ENCODE measurements at places on chromosomes 6 and 20.
A peak's percentile ranks its signal among the peaks of the same experiment; 100 is the strongest.

GRCh38 chr6:8545336-8545735 lies 110.0 kb upstream of the SLC35B3 start:
- no peak for DNase-seq

DNA sequence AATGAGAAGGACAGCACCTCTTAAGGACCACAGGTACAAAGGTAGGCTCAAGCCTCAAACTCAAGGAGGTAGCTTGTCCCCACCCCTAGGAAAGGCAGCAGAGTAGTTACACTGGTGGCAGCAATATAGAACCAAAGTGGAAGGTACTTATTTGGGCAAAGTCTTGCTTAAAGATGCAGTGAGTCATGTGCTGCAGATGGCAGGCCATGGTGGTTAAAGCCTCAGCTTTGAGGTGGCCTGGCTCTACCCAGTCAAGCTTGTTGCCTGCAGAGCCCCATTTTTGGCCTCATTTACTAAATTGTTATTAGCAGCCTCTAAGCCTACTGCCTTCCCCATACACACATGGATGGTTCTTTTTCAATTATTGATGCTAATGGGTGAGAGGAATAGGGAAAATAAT lies 146.0 kb downstream of the ELOVL4 start:
- no peak for DNase-seq

DNA sequence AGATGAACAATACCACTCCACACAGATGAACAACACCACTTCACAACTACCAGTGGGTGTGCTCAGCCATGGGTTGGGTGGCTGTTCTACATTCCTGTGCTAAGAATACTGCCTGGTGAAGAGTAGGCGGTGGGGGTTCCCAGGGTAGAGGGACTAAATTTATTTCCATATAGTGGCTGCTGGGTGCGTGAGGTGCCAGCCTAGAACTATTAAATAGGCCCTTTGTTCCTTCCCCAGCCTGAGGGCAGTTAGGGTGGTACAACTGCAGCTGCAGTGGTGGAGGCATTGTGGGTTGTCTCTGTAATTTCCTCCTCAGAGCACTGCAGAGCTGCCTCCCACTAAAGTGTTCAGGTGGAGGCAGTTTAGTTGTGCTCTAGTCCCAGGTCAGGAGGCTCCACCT lies 618.4 kb downstream of the MMUT start:
- DNase-seq = no peak

DNA sequence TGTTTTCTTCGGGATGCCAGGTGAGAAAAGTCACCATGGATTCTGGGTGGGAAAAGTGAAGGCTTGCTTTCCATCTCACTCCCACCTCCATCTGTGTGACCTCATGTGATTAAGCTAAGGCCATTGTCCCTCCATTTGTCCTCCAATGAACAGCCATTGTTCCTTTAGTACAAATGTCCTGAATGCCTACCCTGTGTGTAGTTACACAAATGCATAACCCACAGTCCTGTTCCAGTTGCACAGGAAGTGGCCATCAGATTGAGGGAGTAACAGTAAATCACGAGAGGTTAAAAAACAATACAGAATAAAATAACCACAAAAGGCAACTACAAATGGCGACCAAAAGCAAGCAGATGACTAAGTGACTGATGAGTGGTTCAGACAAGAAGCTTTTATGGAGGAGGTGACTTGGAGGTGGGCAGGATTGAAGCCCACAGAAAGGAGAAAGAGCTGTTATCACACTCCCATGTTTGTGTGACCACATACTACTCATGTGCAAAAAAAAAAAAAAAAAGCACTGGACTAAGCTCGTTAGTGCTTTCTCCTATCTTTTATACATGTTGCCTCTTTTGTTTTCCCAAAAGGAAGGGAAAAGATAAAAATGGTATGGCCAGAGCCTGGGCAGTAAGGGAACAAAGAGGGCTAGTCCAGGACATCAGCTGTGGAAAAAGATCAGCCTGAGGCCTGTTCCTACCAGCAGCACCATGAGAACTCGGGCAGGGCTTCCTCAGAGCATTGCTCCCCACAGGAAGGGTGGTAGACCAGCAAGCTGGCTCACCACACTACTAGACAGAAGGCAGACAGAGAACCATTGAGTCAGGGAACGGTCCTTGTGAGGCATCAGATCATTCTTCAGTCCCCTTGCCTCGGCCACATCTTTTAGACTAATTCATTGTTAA lies 111.0 kb downstream of the TFAP2A start:
- no peak for DNase-seq

GRCh38 chr6:90444160-90444714 lies 142.6 kb downstream of the MAP3K7 start:
- no peak for DNase-seq

- DNase-seq = no peak
Observed at GRCh38 chr6:48713612-48714011, 602.6 kb upstream of the PTCHD4 start.

- no peak for DNase-seq
Observed at GRCh38 chr6:168015482-168016175, 18.2 kb downstream of the KIF25 start.

DNA sequence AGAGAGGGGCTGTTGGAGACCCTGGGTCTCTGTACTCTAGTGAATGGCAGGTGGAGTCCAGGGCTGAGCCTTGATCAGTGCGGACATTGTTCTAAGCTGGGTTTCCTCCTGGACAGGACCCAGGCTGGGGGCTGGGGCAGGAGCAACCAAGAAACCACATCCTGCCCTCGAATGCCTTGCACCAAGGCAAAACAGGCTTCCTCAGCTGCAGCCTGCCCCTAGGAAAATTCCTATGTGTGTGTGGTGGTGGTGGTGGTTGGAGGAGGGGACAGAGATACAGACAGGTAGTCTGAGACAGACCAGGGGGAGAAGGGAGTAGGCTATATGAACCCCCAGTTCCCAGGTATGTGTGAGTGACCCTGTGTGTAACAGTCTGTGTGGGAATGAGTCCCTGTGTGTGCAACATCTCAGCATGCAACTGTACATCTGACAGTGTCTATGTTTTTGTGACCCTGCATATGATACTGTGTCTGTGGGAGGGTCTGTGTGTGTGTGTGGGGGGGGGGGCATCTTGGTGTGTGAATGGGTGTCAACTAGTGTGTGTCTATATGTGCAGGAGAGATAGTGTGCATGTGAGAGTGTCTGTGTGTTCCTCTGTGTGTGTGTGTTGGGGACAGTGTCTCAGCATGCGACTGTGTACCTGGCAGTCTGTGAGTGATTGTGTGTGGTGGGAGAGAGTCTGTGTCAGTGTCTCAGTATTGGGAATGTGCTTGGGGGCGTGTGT lies 3.0 kb downstream of the GLP1R start:
- no peak for DNase-seq

DNA sequence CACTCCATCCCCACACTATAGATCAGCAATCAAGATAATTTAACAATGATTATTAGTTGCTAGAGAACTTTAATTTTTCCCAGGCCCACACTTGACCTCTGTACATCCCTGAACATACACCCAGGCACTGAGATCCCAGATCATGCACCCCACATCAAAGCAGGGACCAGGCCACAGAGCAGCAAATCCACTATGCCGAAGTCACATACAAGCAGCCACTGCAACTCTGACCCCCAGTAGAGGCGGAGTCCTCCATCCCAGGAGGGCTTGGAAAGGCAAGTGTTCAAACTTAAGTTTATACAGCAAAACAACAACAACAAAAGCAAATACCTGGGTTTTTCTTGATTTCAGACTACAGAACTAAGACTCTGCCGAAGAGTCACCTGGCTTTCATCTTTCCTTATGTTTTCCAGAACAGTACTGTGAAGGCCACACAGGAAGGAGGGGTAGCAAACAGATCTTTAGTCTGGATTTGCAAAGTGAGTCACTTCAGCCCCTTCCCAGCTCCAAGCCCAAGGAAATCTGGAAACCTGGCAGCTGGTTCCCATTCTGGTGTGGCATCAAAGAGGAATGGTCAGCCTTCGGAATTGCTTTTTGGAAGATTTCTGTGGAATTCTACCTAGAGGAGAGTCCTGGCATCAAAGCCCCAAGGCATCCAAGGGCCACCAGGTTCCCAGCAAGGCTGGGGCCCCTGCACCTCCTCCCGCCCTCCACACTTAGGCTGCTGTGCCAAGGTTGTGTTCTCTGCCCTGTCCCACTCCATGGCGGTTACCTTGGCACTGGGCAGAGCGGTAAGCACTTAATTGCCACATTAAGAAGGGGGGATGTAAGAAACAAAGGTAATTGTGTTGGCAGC lies 7.3 kb downstream of the JAG1 start:
- no peak for DNase-seq

DNA sequence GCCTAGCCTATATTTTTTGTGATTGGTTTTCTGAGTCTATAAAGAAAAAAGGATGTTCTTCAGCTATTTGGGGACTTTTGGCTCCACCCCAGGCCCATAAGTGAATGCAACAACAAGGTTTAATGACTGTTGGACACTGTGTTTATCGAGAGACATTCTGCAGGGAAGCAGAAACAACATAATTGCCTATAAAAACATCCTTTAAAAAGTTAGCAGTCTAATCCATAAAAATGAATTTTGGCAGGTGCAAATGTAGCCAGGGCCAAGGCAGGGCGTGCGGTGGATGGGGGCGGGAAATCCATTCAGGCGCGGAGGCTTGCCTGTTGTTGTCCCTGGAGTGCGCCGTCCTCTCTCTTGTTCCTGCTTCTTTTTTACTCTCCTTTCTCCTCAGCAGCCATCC lies 99.3 kb downstream of the PAX1 start:
- no peak for DNase-seq

DNA sequence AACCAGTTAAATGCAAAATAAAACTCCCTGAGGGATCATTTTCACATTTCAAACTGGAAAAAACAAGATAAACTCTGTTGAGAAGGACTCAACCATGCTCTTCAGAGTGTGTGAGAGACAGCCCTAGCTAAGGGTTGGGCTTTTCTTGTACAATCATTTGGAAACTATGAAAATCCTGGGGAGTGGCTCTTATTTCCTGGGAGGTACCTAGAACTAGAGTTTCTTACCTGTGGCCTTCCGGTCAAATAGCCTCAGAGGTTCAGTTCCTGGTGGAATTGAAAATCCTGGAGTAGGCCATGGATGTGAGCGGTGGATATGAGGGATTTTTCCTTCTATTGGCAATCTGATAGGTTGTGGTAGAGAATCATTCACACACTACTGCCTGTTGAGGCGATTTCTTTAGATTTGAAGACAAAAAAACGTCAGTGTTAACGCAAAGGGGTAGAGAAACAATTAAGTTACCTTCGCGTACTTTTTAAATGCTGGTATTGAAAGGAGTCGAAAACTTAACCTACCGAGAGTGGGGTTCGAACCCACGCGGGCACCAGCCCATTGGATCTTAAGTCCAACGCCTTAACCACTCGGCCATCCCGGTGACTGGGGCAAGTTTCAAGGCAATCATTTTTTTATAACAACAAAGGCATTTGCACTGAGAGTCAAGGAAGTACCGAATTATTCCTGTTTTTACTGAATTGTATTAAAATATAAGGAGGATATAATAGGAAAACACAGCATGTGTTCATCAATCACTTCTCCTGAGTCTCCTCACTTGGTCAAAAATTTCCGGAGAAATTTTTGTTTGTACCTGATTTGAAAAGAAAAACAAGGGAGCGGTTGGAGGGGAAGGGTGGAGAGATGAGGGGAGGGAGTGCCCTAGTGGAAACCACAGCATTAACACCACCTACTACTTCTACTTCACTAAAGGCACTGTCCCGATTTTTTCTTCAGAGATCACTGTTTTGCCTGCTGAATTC lies 191.3 kb downstream of the OR2B2 start:
- peak; percentile 6 for DNase-seq

DNA sequence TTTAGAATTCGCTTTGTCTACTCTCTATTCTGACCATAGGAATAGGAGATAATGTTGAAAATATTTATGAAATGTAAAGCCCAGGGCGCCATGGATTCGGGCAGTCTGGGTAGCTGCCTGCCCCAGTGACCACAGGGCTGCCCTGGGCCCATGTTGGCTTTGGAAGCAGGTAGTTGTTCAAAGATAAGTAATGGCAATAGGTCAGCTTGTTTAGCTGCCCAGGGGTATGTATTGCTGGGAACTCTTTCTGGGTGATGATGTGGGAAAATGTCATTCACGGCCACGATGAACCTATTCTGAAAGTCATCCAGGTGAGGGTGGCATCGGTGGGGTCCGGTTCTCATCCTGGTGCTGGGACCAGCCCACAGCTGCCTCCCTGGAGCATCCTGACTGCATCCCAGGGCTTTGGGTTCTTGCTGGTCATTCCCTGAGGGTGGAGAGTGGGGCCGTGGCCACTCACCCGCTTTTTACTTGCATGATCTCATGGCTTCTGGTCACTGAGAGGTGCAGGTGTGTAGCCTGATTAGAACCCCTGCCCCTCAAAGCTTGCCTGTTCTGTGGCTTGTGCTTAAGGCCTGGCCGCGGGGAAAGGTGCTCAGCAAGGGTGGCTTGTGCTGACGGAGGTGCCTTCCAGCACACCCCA lies 102.8 kb downstream of the ERMARD start:
- DNase-seq = no peak

GRCh38 chr20:47740862-47741184 lies 44.5 kb downstream of the SULF2 start:
- peak; percentile 49 for DNase-seq

GRCh38 chr6:137756788-137757187 lies 110.3 kb upstream of the TNFAIP3 start:
- DNase-seq = no peak

- no peak for DNase-seq
Observed at GRCh38 chr6:158603261-158604047, 41.1 kb downstream of the DYNLT1 start.

- no peak for DNase-seq
Observed at GRCh38 chr20:35991142-35991771, 22.9 kb downstream of the CNBD2 start.

- no peak for DNase-seq
Observed at GRCh38 chr6:154428897-154429296, 72.3 kb upstream of the IPCEF1 start.

DNA sequence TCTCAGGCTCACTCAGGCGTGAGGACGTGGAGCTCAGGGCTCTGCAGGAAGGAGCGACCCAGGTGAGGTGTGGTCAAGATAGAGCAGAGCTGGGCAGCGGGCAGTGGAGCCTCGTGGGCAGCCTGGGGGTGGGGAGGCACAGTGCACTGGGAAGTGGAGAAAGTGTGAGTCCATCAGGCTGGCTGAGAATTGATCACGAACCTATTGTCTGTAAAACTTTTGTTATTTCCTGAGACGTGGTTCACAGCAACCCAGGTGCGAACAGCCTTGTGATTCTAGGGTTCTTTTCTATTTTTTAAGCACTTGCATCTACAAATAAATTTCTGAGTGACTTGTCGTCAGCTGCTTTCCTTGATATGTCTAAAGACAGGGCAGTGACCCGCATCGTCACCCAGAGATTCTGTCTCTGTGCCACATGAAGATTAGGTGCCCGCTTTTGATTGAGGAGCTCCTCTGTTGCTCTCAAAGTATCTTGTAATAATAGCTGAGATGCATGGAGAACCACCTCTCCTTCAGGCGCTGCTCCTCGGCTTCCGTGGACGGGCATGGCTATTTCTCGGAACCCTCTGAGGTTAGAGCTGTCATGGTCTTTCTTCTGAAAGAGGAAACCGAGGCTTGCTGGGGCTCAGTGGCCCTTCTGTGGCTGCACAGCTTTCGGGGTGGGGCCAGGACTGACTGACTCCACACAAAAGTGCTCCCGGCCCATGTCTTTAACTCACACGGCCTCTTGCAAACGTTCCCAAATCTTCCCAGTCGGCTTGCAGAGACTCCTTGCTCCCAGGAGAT lies 662 bp upstream of the CCR6 start:
- no peak for DNase-seq

DNA sequence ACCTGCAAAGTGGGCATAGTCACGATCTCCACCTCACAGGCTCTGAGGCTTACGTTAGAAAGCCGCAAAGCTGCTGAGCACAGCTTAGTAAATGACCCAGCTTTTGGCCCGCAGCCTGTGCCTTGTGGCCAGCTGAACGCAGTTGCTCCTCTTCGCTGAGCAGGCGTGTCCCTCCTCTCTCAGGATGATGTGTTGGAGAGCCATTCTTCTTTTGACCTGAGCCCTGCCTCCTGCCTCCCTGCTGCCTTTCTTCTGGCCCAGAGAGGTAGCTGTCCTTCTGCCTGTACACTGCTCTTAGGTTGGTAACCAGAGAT lies 47.6 kb upstream of the MYL9 start:
- DNase-seq = no peak
